Fibroblast of the aortic adventitia (primary cell): ENCODE measurements at places on chromosomes 5 and 9. TPM values are rescaled to one million over a fixed set of nuclear protein-coding genes. Genes with fewer than 3 reads are reported as not detected.

The SLC27A6 gene
- not detected in 2 replicates for total RNA-seq

The IL9 gene
- total RNA-seq: not detected in 2 replicates

The SLC6A3 gene
- total RNA-seq: not detected in 2 replicates

The SAPCD2 gene
- total RNA-seq: 0.41 and 1.5 TPM in 2 replicates

The ARID3C gene
- total RNA-seq: 0.09 and 0.74 TPM in 2 replicates

The SLC6A19 gene
- not detected in 2 replicates for total RNA-seq

The RNF183 gene
- total RNA-seq: not detected in 2 replicates

The SPACA9 gene
- 0.74 and 2.7 TPM in 2 replicates for total RNA-seq

The NPR2 gene
- 17.1 and 21.4 TPM in 2 replicates for total RNA-seq

The SPINK5 gene
- not detected in 2 replicates for total RNA-seq

The NEUROG1 gene
- not detected in 2 replicates for total RNA-seq

The NSG2 gene
- not detected in 2 replicates for total RNA-seq

The SARDH gene
- 0.18 and 2.9 TPM in 2 replicates for total RNA-seq

The CDH9 gene
- total RNA-seq: 0.16 TPM in 1 of 2 replicates, not detected in the other

The HRCT1 gene
- total RNA-seq: 0.81 TPM in 1 of 2 replicates, not detected in the other

The STK32A gene
- 2.3 and 26.0 TPM in 2 replicates for total RNA-seq

The ALDH1A1 gene
- 8.8 and 65.4 TPM in 2 replicates for total RNA-seq
